ENCODE measurements at places on chromosomes 16 and 17. TPM values are rescaled to one million over a fixed set of nuclear protein-coding genes. Genes with fewer than 3 reads are reported as not detected.

The TERB1 gene
- polyA plus RNA-seq = not detected

The ACAP1 gene
- 0.66 TPM for polyA plus RNA-seq

The FBXW10 gene
- 0.56 TPM for polyA plus RNA-seq

The EVPLL gene
- not detected for polyA plus RNA-seq

The NTN1 gene
- polyA plus RNA-seq = 18.1 TPM

The PDIA2 gene
- 142 TPM for polyA plus RNA-seq

The RAB11FIP3 gene
- polyA plus RNA-seq = 55.0 TPM

The HS3ST2 gene
- polyA plus RNA-seq = 3.0 TPM

The TMED6 gene
- not detected for polyA plus RNA-seq

The KRTAP9-4 gene
- polyA plus RNA-seq = not detected

The P3H4 gene
- polyA plus RNA-seq = 17.8 TPM

The HCRT gene
- not detected for polyA plus RNA-seq

The TAT gene
- polyA plus RNA-seq = not detected

The ZNF205 gene
- polyA plus RNA-seq = 30.0 TPM

The KATNB1 gene
- polyA plus RNA-seq = 57.9 TPM

The ASGR2 gene
- polyA plus RNA-seq = not detected

The SLC12A3 gene
- 0.09 TPM for polyA plus RNA-seq

The TMEM114 gene
- polyA plus RNA-seq = 0.62 TPM

The DOC2A gene
- 7.3 TPM for polyA plus RNA-seq
